ENCODE measurements at places on chromosomes 12 and 14.

DNA sequence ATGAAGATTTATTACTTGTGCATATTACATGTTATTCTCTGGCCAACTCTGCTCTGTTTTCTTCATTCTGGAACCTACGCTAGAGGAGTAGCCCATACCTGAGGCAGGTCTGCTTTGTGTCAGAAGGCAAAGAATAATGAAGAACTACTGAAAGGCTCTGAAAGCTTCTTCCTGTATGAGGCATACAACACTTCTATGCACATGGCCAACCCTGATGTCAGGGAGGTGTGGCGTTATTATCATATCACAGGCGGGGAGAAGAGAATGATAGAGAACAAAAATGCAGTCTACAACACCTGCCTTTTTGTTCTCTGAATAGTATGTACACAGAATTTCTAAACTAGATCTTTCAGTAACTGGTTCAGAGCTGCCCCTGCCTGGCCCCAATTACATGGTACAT lies 32.5 kb upstream of the CRY1 start:
- DNase-seq: no peak

DNA sequence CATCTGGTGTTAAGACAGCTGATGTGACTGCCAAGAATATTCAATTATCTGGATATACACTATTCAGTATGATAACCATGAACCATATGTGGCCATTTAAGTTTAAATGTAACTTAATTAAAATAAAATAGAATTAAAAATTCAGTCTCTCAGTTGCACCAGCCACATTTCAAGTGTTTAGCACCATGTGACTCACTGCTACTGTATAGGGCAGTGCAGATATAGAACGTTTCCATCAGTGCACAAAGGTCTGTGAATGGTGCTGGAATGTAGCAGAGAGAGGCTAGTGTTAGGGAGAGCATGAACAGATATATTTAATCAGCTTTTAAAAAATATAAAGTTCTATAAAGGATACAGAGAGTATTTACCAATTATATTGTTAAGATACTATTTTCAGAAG lies 28.7 kb downstream of the ARID4A start:
- DNase-seq: no peak

- DNase-seq: no peak
Observed at GRCh38 chr12:130559806-130560205, 156.3 kb downstream of the RIMBP2 start.

- no peak for DNase-seq
Observed at GRCh38 chr14:99100497-99101270, 171.3 kb downstream of the BCL11B start.

DNA sequence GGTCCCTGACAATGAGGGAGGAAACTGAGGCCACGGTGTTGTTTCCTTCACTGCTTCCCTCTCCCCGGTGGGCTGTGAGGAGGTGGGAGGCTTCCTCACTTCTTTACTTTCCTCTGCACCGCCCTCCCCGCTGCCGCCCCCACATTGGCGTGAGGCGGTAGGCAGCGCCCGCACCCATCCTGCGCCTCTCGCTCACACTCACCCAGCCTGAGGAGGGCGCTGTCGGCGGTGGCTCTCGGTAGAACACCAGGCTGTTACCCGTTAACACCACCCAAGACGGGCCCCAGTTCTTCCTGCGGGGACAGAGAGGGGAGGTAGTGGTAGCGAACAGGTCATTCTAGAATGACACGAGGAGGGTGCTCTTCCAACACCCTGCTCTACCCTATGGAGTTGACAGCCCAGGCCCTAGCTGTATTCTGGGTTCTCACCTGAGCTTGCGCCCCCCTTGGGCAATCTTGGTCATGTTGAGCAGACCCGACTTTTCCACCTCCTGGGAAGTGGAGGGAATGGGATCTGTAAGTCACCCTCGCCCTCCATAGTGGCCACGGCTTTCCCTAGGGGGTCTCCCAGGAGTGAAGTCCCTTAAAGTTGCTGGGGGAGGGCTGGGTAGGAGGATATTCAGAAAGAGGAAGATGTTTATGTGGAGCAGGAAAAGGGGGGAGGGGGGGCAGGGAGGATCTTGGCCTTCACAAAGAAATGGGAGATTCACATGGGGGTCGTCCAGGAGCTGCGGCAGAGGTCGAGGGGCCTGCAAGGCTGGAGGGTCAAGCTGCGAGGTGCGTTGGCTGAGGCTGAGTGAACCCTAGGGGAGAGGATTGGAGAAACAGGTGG lies 3.3 kb downstream of the ARHGAP9 start:
- DNase-seq: no peak

- DNase-seq: no peak
Observed at GRCh38 chr12:112146123-112146522, 20.8 kb downstream of the TRAFD1 start.

Data from right hindlimb (tissue), 1 donor.